ENCODE measurements at places on chromosomes 12 and 14. TPM values are rescaled to one million over a fixed set of nuclear protein-coding genes. Genes with fewer than 3 reads are reported as not detected.

Gene GRIN2B
- 0.61 TPM for polyA plus RNA-seq

Gene TTC7B
- polyA plus RNA-seq: 63.5 TPM

Gene SOS2
- 15.3 TPM for polyA plus RNA-seq

Gene FBXO33
- polyA plus RNA-seq: 5.1 TPM

Gene GPR132
- polyA plus RNA-seq: 0.14 TPM

Gene POTEM
- not detected for polyA plus RNA-seq

Gene PGF
- 21.8 TPM for polyA plus RNA-seq

Gene SLIRP
- 158 TPM for polyA plus RNA-seq

Gene CCDC177
- 1.5 TPM for polyA plus RNA-seq

Gene TEX52
- polyA plus RNA-seq: not detected

Gene KRT74
- not detected for polyA plus RNA-seq

Gene GLIPR1L2
- polyA plus RNA-seq: 1.5 TPM

Gene DAD1
- polyA plus RNA-seq: 410 TPM

Gene RNASE3
- polyA plus RNA-seq: not detected

Gene ALDH1L2
- polyA plus RNA-seq: 1.2 TPM

Gene CCDC38
- polyA plus RNA-seq: not detected

Gene AQP2
- not detected for polyA plus RNA-seq

Gene CMA1
- not detected for polyA plus RNA-seq

Gene KRT3
- not detected for polyA plus RNA-seq

Gene CLEC7A
- polyA plus RNA-seq: not detected

Gene CTSG
- polyA plus RNA-seq: not detected

Gene KLRC2
- 1.6 TPM for polyA plus RNA-seq

Gene TROAP
- polyA plus RNA-seq: 49.2 TPM

Gene SLC7A7
- polyA plus RNA-seq: 2.7 TPM

Gene LRP1
- polyA plus RNA-seq: 56.5 TPM

Gene MYH6
- not detected for polyA plus RNA-seq

Gene MYH7
- polyA plus RNA-seq: 0.56 TPM

Gene KRT2
- not detected for polyA plus RNA-seq

Gene SLCO1C1
- polyA plus RNA-seq: 5.6 TPM

Gene TAS2R42
- not detected for polyA plus RNA-seq

Gene ZDHHC22
- polyA plus RNA-seq: 30.2 TPM

Gene SDR9C7
- polyA plus RNA-seq: not detected

Gene TSHR
- polyA plus RNA-seq: 0.31 TPM

Gene GPR135
- 0.53 TPM for polyA plus RNA-seq

Gene EPYC
- polyA plus RNA-seq: not detected

Gene CCDC198
- not detected for polyA plus RNA-seq

Gene ANKRD33
- not detected for polyA plus RNA-seq

Gene RASSF9
- polyA plus RNA-seq: 0.10 TPM

Gene CHPT1
- polyA plus RNA-seq: 18.4 TPM

Gene STX2
- 10.4 TPM for polyA plus RNA-seq

Gene HOXC5
- polyA plus RNA-seq: not detected

Gene SLC6A15
- polyA plus RNA-seq: 2.5 TPM

Gene SLC8A3
- 2.3 TPM for polyA plus RNA-seq

Gene NANOG
- not detected for polyA plus RNA-seq

Gene LHX5
- polyA plus RNA-seq: 0.10 TPM

Gene P3H3
- 14.5 TPM for polyA plus RNA-seq

Gene FAM181A
- 2.3 TPM for polyA plus RNA-seq

Gene ACSS3
- polyA plus RNA-seq: 7.3 TPM

Gene CLEC9A
- polyA plus RNA-seq: 0.80 TPM

Gene C1S
- polyA plus RNA-seq: 8.6 TPM

Measured in brain (organoid and tissue), 16 donors.